ENCODE measurements at places on chromosomes 12 and 14. TPM values are rescaled to one million over a fixed set of nuclear protein-coding genes. Genes with fewer than 3 reads are reported as not detected.

The DENND5B gene
- polyA plus RNA-seq, result 16.7 TPM

The SYCP3 gene
- polyA plus RNA-seq, result 0.04 TPM

The CLEC1A gene
- 2.5 TPM for polyA plus RNA-seq

The RPS26 gene
- 933 TPM for polyA plus RNA-seq

The RAPGEF3 gene
- polyA plus RNA-seq, result 18.6 TPM

The KIF5A gene
- 0.08 TPM for polyA plus RNA-seq

The DAZAP2 gene
- 419 TPM for polyA plus RNA-seq

The RASAL1 gene
- polyA plus RNA-seq, result not detected

The GPR132 gene
- 0.51 TPM for polyA plus RNA-seq

The GAS2L3 gene
- 0.53 TPM for polyA plus RNA-seq

The ABCC9 gene
- 14.1 TPM for polyA plus RNA-seq

The RNF212B gene
- not detected for polyA plus RNA-seq

The KRT86 gene
- polyA plus RNA-seq, result not detected

The DTD2 gene
- polyA plus RNA-seq, result 9.7 TPM

The HVCN1 gene
- 13.6 TPM for polyA plus RNA-seq

The SLC22A17 gene
- 7.2 TPM for polyA plus RNA-seq

The AGAP2 gene
- polyA plus RNA-seq, result 8.6 TPM

The RFX4 gene
- polyA plus RNA-seq, result not detected

The OAS3 gene
- 4.6 TPM for polyA plus RNA-seq

The RNASE7 gene
- 0.04 TPM for polyA plus RNA-seq

The SPRYD4 gene
- polyA plus RNA-seq, result 2.1 TPM

The SLC6A15 gene
- not detected for polyA plus RNA-seq

The ADGRD1 gene
- polyA plus RNA-seq, result 25.7 TPM

The OR4K17 gene
- not detected for polyA plus RNA-seq

The NKX2-1 gene
- not detected for polyA plus RNA-seq

The ACVRL1 gene
- 35.1 TPM for polyA plus RNA-seq

The PRB2 gene
- not detected for polyA plus RNA-seq

The MSRB3 gene
- 54.1 TPM for polyA plus RNA-seq

The GDF3 gene
- polyA plus RNA-seq, result 0.30 TPM

The PSMA6 gene
- 123 TPM for polyA plus RNA-seq

The PMCH gene
- not detected for polyA plus RNA-seq

The TSHR gene
- not detected for polyA plus RNA-seq

The POTEM gene
- not detected for polyA plus RNA-seq

The LBHD2 gene
- not detected for polyA plus RNA-seq

All from heart left ventricle (tissue), 16 donors.